ENCODE measurements at places on chromosomes 12 and 14.
A peak's percentile ranks its signal among the peaks of the same experiment; 100 is the strongest.

- DNase-seq: no peak
Observed at GRCh38 chr14:87046960-87047359, 946.0 kb downstream of the GALC start.

DNA sequence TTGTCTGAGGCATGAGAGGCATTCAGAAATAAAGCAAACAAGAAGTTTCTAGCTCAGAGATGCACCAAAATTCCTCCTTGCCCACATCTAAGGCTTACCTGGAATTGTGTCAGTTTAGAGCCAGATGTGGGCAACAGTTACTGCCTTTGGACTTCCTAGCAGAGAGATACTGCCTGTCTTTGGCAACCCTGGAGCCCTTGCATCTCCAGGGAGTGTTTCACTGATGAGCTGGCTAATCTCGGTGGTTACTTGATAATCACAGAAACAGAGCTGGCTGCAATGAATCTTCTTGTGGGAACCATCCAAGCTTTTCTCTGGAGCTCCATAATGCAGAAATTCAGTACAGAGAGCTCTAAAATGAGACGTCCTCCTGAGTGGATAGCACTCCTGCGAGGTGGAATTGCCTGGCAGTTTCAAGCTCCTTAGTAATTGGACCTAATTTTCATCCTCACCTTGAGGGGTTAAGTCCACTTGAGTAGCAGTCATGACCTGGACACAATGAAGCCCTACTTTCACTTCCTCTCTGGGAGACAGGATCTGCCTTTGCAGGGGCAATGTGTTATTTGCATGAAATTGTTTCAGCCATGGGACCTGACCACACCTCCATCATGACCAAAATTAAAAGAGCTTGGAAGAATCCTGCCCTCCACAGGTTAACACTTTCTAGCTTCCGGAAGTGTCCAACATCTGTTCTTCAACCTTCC lies 108.8 kb upstream of the ARHGAP5 start:
- DNase-seq: peak; percentile 17

DNA sequence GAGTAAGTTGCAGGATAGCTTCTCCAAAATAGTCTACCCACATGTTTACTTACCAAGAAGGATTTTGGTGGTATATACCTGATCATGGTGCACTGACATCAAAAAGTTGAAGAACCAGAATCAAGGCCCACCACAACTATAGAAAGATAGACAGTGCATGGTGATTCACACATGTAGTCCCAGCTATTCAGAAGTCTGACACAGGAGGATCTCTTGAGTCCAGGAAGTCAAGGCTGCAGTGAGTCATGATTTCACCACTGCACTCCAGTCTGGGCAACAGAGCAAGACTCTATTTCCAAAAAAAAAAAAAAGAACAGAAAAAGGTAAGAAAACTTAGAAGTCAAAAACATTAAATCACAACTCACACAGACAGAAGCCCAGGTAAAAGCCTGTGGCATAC lies 422.2 kb upstream of the FOXG1 start:
- no peak for DNase-seq

DNA sequence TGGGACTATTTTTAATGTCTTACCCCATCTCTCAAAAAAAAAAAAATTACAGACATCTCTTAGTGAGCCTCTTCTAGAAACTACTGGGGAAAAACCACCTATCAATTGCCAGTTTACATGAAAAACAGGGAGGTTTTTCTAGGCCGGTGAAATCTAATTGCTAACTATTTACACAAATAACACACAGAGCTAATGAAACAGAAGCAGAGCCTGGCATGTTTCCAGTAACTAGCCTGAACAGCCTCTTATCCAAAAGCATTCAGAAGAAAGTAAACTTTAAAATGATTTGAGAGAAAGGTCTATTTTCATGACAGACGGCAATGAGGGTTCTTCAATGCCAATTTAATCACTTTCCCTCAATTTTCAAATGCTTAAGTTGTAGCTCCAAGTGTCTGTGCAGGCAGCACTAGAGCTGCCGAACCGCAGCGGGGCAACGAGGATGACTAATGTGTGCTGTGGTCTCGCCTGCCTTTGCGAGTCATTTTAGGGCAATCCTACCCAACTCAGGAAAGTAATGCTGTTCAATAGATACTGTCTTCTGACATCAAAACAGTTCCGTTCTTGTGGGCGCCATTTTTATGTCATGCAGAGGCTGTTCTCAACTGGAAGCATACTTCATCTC lies 84.6 kb downstream of the SETD3 start:
- peak; percentile 66 for DNase-seq

GRCh38 chr12:122545855-122546254 lies 18.8 kb downstream of the KNTC1 start:
- no peak for DNase-seq

DNA sequence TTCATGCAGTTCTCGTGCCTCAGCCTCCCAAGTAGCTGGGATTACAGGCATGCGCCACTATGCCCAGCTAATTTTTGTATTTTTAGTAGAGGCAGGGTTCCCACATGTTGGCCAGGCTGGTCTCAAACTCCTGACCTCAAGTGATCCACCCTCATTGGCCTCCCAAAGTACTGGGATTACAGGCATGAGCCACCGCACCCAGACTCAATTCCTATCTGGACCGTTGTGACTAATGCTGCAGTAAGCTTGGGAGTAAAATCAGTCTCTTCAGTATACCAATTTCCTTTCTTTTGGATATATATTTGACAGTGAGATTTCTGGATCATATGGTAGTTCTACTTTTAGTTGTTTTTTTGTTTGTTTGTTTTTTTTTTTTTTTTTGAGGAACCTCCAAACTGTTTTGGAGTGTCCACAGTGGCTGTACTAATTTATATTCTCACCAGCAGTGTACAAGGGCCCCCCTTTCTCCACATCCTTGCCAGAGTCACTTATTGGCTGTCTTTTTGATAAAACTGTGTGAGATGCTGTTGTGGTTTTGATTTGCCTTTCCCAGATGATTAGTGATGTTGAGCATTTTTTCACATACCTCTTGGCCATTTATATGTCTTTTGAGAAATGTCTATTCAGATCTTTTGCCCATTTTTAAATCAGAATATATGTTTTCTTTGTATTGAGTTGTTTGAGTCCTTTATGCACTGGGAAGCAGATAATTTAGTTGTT lies 37.3 kb upstream of the EVL start:
- peak; percentile 51 for DNase-seq

DNA sequence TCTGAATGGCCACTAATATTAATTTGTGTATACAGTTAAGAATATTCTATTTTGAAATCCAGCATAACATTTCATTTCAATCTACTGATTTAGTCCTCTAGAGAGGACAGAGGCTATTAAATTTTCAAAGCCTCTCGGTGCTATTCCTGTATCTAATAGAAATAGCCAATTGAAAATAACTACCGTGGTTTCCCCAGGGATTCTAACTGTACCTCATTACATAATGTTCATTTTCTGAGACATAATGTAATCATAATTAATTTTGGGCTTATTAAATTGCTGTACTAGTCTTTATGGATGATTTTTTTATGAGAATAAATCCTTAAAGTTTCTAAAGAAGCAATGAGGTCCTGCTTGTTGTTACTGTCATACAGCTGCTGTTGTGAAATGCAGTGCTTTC lies 38.6 kb upstream of the ACSS3 start:
- no peak for DNase-seq

DNA sequence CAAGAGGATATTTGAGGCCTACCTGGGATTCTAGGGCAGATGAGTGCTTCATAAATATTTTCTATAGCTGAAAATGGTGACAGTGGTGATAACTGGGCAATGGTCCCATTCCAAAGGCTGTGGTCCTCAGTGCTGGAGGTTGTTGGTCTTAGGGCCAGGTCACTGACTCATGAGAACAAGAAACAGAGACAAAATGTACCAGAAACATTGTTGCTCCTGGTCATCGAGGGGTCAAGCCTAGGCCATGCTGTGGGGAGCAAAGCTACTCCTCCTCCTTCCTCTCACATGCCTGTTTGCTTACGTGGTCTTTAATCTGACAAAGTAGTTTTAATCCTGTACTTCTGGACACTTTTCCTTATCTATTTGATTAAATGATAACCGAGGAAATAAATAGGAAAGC lies 33.8 kb downstream of the ERG28 start:
- no peak for DNase-seq

GRCh38 chr12:66070378-66071120 lies 60.0 kb downstream of the LLPH start:
- no peak for DNase-seq

DNA sequence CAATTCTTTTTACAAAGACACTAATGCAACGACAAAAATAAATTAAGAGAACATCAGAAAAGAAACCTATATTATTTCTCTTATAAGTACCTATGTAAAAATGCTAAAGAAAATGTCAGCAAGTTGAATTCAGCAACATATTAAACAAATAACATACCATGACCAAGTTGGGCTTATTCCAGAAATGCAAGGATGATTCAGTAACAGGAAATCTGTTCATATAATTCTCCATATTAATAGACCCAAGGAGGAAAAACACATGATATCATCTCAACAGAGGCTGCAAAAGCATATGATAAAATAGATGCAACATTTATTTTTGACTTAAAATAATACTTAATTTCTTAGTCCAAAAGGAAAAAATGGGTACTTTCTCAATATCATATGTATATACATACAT lies 25.1 kb upstream of the GPHB5 start:
- DNase-seq: peak; percentile 11

- DNase-seq: peak; percentile 19
Observed at GRCh38 chr12:104672501-104673265, 215.9 kb downstream of the CHST11 start.

DNA sequence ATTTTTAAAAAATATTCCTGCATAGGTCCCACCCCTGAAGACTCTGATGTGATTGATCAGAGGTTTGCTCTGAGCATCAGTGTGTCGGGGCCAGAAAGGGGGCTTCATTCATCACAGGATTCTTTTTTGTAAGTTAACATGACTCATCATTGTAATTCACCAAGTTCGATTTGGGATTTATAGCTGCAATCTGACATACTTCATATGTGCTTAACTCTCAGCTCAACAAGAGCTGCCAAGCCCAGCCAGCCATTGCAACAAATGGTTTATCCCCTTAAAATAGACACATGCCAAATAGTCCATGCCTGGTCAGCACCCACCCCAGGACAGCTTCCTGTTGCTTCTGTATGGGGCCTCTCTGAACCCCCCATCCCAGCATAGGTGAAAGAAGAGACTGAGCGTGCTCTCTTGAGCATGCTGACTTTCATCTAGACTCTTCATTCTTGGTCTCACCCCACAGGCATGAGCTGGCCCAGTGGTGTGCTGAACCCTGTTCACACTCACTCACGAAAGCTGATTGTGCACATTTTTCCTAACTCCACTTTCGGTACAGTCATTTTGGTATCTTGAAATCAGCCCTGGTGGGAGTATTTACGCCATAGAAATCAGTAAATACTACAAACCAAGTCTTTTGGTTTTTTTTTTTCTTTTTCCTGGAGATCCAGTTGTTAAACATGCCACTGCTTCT lies 101.4 kb downstream of the STAB2 start:
- DNase-seq: no peak

GRCh38 chr12:96218989-96219678 lies 25.0 kb downstream of the ELK3 start:
- no peak for DNase-seq

GRCh38 chr12:123908884-123909725 lies 63.5 kb downstream of the CCDC92 start:
- DNase-seq: no peak

- no peak for DNase-seq
Observed at GRCh38 chr14:32726516-32726915, 212.2 kb upstream of the NPAS3 start.

GRCh38 chr14:92553438-92553837 lies 39.9 kb downstream of the RIN3 start:
- peak; percentile 71 for DNase-seq

DNA sequence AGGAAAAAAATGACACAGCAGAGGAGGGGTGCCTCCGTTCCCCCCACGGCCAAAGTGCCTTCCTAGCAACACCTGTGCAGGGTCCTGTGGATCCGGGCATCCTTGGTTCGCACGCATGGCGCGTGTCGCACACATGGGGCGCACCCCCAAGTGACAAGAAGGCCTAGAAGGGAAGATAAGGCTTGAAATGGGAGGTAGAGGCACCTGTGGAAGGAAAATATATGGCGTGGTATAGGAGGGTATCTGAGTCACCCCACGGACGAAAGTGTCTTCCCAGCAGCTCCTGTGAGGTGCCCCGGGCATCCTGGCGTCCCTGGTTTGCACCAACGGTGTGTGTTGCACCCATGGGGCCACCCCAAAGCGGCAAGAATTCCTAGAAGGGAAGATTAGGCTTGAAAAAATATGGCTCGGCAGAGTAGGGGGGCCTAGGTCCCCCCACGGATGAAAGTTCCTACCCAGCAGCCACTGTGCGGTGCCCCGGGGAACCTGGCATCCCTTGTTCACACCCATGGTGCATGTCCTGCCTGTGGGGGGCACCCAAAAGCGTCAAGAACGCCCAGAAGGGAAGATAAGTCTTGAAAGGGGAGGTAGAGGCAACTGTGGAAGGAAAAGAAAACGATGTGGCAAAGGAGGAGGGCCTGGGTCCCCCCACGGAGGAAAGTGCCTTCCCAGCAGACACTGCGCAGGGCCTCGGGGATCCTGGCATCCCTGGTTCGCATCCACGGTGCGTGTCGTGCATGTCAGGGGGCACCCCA lies 280.0 kb downstream of the ALG10 start:
- DNase-seq: no peak

DNA sequence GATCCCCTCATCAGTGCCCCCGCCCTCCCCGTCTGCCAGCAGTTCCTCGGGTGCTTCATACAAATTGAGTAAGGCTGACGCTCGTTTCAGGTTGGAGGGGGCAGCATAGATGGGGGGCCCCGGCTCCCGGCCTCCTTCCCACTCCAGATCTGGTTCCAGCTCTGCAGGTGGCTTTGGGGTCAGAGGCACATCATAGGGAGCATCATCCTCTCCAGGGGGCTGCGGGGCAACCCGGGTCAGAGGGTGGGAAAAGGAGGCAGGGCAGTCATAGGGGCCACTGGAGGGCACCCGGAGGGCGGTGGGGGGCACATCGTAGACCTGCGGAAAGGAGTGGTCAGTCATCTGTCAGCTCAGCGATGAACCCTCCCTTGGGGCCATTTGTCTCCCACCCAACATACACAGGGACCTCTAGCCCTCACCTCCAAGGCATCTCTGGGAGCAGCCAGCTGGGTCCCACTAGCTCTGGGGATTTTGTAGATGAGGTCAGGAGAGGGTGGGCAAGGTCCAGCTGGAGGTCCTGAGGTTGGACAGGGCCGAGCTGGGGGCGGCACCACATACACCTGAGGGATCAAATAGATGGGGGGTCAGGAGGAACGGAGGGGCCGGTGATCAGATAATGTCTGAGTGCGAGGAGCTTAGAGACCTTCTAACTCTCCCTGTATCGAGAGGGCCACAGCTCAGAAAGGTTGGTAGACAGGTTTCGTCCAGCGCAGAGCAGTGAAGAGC lies 5.1 kb downstream of the EFS start:
- no peak for DNase-seq

DNA sequence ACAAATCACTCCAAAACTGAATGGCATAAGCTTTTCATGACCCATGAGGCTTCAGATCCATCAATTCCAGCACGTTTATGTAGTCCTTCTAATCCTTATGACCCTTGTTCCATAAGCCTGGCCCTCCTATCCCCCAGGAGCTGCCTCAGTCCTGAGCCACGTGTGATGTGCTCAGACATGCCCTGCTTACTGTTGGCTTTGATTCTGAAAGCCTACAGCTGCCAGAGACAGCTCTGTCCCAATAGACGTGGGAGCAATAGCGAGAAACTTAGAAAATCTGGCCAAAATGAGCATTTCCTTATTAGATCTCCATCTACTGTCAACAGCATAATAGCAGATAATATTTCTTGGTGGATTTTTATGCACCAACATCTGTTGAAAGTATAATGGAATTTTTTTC lies 33.2 kb downstream of the DUSP6 start:
- DNase-seq: no peak

- peak; percentile 15 for DNase-seq
Observed at GRCh38 chr14:102215576-102216250, 76.0 kb downstream of the WDR20 start.

- no peak for DNase-seq
Observed at GRCh38 chr12:131130311-131130911, 176.7 kb downstream of the ADGRD1 start.

Measured in EH (cell line).